Renal cortical epithelial cell (primary cell): ENCODE measurements at places on chromosomes 7 and 10. TPM values are rescaled to one million over a fixed set of nuclear protein-coding genes. Genes with fewer than 3 reads are reported as not detected.
A peak's percentile ranks its signal among the peaks of the same experiment; 100 is the strongest.

- DNase-seq, result no peak
Measured at GRCh38 chr7:101426303-101427011, 63.8 kb downstream of the COL26A1 start.

GRCh38 chr10:49488056-49488717 is 50.7 kb downstream of the ERCC6 start:
- DNase-seq, result no peak

DNA sequence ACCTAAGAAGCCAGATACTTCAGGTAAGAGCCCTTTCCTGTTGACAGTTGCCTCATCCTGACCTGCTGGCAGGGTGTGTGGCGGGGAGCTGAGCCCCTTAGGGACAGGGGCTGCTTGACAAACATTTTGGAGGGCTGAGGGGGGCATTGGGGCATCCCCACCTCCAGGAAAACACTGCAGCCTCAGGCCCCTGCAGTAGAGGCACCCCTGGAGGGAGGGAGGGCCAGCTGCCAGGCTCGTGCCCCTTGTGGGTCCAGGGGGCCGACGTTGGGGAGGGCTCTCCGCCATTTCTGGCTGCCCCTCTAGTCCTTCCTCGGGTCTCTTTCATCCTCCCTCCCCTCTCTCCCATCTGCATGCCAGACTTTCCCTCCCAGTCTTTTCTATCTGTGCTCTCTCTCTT is 177.3 kb downstream of the RPS24 start:
- no peak for DNase-seq

DNA sequence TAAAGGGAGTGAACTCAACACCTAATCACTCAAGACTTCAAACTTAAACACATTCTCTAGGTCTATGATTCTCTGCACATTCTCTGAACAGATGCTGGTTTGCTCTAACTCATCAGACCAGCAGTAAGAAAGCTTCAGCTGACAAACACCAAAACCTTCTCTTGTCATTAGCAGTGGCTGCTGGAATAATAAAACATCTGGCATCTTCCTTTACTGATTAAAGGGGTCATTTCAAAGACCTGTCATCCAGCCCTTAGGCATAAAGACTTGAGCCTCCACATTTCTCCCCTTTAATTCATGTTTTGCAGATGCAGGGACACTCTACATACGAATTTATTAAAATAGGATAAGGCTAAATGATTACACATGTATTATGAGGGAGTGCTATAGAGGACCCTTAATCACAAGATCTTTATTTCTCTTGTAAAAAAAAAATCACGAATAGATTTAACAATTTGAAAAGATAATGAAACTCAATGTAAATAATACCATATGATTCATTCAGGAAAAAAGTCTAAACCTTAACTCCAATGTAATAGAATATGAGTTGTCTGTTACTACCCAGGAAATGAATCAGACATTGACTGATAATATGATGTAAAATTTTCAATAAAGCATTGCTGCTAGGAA is 152.4 kb upstream of the GNAI1 start:
- no peak for DNase-seq

DNA sequence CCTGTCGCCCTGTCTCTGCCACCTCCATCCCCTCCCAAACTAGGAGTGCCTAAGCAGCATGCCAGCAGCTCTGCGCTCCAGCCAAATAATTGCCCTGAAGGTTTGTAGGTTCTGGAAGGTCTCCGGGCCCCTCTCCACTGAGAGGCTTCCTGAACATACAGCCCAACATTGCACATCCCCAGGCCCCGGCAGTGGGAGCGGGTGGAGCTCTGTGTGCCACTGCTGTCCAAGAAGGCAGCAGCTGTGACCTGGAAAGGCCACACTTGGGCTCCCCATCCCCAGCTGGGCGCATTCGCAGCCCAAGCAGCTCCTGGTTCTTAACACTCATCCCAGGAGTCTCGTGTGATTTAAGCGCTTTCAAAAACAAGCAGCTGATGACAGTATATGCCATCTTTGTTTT is 95.7 kb downstream of the COL13A1 start:
- DNase-seq, result no peak

GRCh38 chr10:28997734-28998133 is 291.1 kb upstream of the LYZL1 start:
- peak; percentile 15 for DNase-seq

GRCh38 chr10:50396491-50397311 is 145.4 kb upstream of the ASAH2 start:
- peak; percentile 76 for DNase-seq

- no peak for DNase-seq
Measured at GRCh38 chr7:105748701-105749100, 127.7 kb downstream of the ATXN7L1 start.

DNA sequence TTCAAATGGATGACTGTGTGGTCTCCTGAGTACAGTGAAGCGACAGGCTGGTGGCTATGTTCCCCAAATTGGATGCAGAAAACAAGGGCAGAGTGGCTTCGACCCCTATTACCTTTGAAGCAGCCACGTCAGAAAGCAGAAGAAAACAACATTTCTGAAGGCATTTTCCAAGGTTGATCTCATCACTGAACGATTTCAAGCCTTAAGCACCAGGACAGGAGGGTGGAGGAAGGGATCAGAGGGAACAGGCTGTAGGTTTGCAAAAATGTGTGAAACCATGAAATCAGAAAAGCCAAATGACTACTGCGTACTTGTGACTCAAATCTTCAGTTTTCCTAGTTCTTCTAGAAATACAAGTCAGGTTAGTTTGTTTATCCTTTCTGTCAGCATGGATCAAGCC is 181.0 kb upstream of the TMEM106B start:
- DNase-seq, result no peak

GRCh38 chr10:44801383-44802327 is 109.5 kb upstream of the TMEM72 start:
- DNase-seq, result peak; percentile 97

DNA sequence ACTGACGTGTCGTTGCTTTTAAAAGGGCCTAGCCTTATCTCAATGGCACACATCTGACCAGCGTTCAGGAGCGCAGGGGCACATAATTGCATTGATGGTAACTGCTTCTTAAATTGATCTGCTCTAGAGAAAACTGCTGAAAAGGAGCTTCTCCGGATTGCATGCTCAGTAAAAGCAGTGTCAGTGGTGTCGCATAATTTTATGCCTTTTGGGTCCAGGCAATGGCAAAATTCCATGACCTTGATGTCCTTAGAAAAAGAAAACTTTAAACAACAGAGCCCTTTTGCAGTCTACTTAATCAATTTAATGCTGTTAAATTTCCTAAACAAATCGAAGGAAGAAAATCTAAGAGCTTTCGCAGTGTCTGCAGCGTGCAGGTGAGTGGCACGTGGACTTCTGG is 75.7 kb downstream of the PTPRE start:
- DNase-seq, result no peak

IKZF1 gene
- 2.4 TPM in 1 of 2 replicates, not detected in the other for total RNA-seq

PNLIPRP3 gene
- total RNA-seq, result not detected in 2 replicates

TRIM56 gene
- 18.6 and 43.8 TPM in 2 replicates for total RNA-seq
